ENCODE measurements at places on chromosomes 1 and 21.

DNA sequence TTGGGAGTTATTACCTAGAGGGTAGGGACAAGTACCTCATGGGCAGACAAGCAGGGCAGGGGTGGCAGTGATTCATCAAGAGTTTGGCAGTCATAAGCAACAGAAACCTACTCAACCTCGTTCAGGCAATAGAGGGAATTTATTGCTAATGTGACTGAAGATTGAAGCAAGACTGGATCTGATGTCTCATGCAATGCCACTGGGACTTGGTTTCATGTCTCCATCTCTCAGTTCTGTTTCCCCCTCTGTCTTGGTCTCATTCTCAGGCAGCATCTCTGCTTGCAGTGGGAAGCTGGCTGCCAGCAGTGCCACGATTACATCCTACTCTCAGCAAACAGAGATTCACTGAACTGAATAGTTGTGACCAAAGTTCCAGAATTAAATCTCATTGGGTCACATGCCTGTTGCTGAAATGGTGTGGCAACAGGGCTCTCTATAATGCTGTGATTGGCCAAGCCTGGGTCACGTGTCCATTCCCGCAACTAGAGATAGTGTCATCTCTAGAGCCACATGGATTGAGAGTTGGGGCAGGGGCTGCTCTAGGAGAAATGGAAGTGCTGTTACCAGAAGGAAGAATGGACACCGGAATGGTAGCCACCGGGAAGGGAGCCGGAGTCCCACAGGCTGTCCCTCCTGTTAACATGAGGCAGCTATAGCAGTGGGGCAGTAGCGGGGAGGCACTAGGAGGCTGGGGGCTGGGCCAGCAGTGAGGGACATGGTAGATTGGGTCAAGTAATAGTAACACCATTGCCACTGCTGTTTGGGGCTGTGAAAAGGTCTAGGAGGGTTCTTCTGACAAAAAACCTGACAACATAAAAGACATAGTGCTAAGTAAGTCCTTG is 3.9 kb upstream of the CDC42 start:
- H3K4me1 ChIP-seq: peaks cover 45% of the 10 kb centered on the region
- H3K36me3 ChIP-seq: peaks cover 8% of the 10 kb centered on the region
- H3K27me3 ChIP-seq: peaks cover 4% of the 10 kb centered on the region
- no peak overlapping the region for H3K4me3 ChIP-seq
- H3K27ac ChIP-seq: peak overlapping the region; percentile 68

DNA sequence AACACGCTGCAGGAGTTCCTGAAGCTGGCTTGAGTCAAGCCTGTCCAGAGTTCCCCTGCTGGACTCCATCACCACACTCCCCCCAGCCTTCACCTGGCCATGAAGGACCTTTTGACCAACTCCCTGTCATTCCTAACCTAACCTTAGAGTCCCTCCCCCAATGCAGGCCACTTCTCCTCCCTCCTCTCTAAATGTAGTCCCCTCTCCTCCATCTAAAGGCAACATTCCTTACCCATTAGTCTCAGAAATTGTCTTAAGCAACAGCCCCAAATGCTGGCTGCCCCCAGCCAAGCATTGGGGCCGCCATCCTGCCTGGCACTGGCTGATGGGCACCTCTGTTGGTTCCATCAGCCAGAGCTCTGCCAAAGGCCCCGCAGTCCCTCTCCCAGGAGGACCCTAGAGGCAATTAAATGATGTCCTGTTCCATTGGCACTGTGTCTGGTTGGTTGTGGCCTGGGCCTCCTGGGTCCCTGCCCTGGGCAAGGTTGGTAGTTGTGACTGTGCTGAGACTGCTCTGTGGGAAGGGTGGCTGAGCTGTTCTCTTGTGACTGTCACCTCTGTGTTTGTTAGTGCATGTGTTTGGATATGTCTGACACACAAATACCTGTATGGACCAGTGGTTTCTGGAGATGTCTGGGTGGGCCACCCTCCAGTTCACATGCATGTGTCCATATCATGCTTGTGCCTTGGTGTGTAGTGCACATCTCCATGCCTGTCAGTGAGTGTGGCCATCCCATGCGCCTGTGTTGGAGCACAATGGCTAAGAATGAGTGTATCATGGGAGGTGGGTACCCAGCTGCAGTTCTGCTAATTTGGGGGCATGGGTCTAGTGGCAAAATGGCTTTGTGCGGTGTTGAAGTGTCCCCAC is 1.4 kb downstream of the SH3BGRL3 start:
- no peaks in the 10 kb centered on the region for H3K27me3 ChIP-seq
- H3K4me1 ChIP-seq: peaks cover 90% of the 10 kb centered on the region
- peaks cover 66% of the 10 kb centered on the region for H3K36me3 ChIP-seq
- H3K4me3 ChIP-seq: peak overlapping the region; percentile 91

DNA sequence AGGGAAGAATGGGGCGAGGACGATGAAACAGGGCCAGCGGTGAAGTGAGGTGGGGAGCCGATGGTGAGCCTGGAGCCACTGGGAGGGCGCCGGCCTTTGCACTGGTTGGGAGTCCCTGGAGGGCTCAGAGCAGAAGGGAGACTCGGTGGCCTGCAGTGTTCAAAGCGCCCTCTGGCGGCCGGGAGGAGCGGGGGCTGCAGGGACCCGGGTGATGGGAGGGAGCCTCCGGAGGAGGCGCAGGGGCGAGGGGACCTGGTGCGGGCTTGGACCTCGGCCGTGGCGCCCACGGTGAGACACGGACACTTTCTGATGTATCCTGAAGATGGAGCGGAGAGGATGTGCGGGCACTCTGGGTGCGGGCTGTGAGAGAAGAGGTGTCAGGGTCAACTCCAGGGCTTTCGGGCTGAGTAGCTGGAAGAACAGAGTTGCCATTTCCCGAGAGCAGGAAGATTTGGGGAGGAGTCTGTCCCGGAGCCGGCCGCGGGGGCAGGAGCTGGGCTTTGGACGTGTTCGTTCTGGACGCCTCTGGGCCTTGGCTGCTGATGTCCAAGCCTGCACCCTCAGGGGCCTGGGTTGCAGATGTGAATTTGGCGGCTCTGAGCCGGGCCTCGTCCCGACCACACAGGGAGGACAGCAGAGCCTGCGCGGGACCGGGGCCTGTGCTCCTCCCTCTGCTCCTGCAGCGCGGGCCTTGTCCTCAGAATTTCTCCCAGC is 29.7 kb downstream of the HEYL start:
- peak; percentile 74 for DNase-seq
- peaks cover 8% of the 10 kb centered on the region for H3K4me1 ChIP-seq
- H3K27me3 ChIP-seq: peaks cover 35% of the 10 kb centered on the region
- no peak overlapping the region for H3K4me3 ChIP-seq
- H3K36me3 ChIP-seq: no peaks in the 10 kb centered on the region
- H3K27ac ChIP-seq: no peak overlapping the region

- no peak overlapping the region for H3K27ac ChIP-seq
- H3K27me3 ChIP-seq: peaks cover 59% of the 10 kb centered on the region
- H3K4me3 ChIP-seq: no peak overlapping the region
- no peak for DNase-seq
- no peaks in the 10 kb centered on the region for H3K36me3 ChIP-seq
Measured at GRCh38 chr21:44752671-44753235, 41.4 kb upstream of the TSPEAR start.

GRCh38 chr1:173355281-173356031 is 121.7 kb upstream of the PRDX6 start:
- H3K27ac ChIP-seq: no peak overlapping the region
- peaks cover 6% of the 10 kb centered on the region for H3K4me1 ChIP-seq
- no peak for DNase-seq
- H3K27me3 ChIP-seq: no peaks in the 10 kb centered on the region
- no peak overlapping the region for H3K4me3 ChIP-seq

GRCh38 chr21:42424914-42425541 is 21.3 kb downstream of the UBASH3A start:
- H3K27me3 ChIP-seq: no peaks in the 10 kb centered on the region
- peak overlapping the region; percentile 91 for H3K27ac ChIP-seq
- DNase-seq: peak; percentile 84
- peaks cover 84% of the 10 kb centered on the region for H3K36me3 ChIP-seq

GRCh38 chr1:115606305-115606704 is 35.5 kb upstream of the VANGL1 start:
- DNase-seq: no peak
- H3K27ac ChIP-seq: no peak overlapping the region
- no peak overlapping the region for H3K4me3 ChIP-seq
- H3K4me1 ChIP-seq: no peaks in the 10 kb centered on the region
- H3K36me3 ChIP-seq: no peaks in the 10 kb centered on the region

DNA sequence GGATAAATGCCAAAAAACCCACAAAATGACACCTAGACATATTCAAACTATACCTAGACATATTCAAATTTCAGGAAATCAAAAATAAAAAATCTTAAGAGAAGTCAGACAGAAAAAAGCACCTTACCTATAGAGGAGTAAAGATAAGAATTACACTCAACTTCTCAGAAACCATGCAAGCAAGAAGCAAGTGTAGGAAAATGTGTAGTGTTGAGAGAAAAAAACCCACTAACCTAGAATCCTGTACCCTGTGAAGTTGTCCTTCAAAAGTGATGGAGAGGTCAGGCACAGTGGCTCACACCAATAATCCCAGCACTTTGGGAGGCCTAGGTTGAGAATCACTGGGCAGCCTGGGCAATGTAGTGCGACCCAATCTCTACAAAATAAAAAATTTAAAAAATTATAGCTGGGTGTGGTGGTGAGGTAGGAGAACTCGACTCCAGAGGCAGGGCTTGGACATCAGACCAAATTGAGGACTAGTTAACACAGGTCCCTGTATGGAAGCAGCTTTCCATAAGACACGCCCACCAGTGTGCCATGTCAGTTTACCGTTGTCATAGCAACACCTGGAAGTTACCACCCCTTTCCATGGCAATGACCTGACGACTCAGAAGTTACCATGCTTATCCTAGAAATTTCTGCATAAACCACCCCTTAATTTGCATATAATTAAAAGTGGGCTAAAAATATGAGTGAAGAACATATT is 20.7 kb downstream of the PDIK1L start:
- no peaks in the 10 kb centered on the region for H3K27me3 ChIP-seq
- H3K4me1 ChIP-seq: peaks cover 26% of the 10 kb centered on the region
- H3K27ac ChIP-seq: no peak overlapping the region
- peaks cover 5% of the 10 kb centered on the region for H3K36me3 ChIP-seq
- H3K4me3 ChIP-seq: no peak overlapping the region

GRCh38 chr21:29721964-29722363 is 217.8 kb downstream of the GRIK1 start:
- H3K27ac ChIP-seq: no peak overlapping the region
- no peak for DNase-seq

- H3K27me3 ChIP-seq: no peaks in the 10 kb centered on the region
- H3K4me1 ChIP-seq: peaks cover 31% of the 10 kb centered on the region
Measured at GRCh38 chr1:225855503-225856300, 26.5 kb downstream of the TMEM63A start.

Measured in activated naive CD4-positive, alpha-beta T cell treated with anti-CD3 and anti-CD28 coated beads, Interleukin-2, amount 10 ng/mL, durations not matched to agents 7 days and 5 days (primary cell).